NCI-H1092 treated with DMSO at 0.1 percent for 48 hours (cell line): ENCODE measurements at places on chromosomes 5 and 9.

- DNase-seq = no peak
Measured at GRCh38 chr5:113108485-113108884, 131.9 kb downstream of the DCP2 start.

GRCh38 chr9:114709636-114710035, 27.6 kb upstream of the TEX48 start:
- DNase-seq = no peak

DNA sequence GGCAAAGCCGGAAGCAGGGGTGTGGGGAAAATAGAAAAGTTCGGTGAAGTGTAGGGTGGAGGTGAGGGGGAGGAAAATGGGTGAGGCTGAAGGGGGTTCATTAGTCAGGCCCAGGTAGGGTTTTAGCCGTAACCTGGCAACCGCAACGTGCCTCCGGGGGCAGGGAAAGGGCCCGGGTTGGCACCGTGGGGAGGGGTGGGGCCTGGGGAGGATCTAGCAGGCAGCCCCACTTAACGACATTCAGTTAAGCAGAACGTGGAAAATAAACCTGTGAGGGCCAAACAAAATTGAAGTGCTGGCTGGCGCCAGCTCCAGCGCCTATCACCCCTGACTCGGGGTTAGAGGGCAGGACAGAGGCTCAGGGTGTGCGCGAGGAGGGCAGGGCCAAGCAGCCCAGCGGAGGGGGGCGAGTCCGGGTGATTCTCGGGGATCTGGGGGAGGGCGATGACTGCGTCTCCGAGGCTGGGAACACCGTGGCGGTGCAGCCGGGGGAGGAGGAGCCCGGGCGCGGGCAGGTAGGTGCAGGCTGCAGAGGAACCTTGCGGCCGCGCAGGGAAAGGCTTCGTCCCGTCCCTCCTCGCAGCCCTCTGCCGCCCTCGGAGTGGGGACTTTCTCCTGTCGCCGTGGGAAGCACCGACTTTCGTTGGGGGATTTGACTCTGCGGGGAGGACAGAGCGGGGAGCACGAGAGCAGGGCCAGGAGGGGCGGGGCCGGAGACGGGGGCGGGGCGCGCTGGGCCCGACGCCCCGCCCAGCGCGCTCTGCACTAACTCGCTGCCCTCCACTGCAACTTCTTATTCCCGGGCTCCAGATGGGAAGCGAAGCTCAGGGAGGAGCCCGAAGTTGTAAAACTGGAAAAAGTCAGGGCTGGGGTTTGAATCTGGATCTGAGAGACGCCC, 5.1 kb downstream of the RGS14 start:
- DNase-seq = peak; percentile 7

- DNase-seq = no peak
Measured at GRCh38 chr9:35518225-35518821, 28.4 kb downstream of the RUSC2 start.

- no peak for DNase-seq
Measured at GRCh38 chr5:19770396-19770795, 217.6 kb downstream of the CDH18 start.

- no peak for DNase-seq
Measured at GRCh38 chr9:112334432-112334841, 1.0 kb upstream of the PTBP3 start.

GRCh38 chr9:77455312-77455927, 192.7 kb downstream of the GNA14 start:
- no peak for DNase-seq

GRCh38 chr9:33437898-33438297, 9.5 kb downstream of the AQP3 start:
- DNase-seq = no peak

GRCh38 chr5:180808461-180809000, 5.9 kb upstream of the MGAT1 start:
- no peak for DNase-seq
